Naive thymus-derived CD8-positive, alpha-beta T cell (primary cell): ENCODE measurements at places on chromosomes 12 and 14.

GRCh38 chr12:54306925-54307741 lies 6.3 kb upstream of the NFE2 start:
- no peak for DNase-seq

- no peak for DNase-seq
Measured at GRCh38 chr12:26874501-26875296, 41.7 kb upstream of the ITPR2 start.

DNA sequence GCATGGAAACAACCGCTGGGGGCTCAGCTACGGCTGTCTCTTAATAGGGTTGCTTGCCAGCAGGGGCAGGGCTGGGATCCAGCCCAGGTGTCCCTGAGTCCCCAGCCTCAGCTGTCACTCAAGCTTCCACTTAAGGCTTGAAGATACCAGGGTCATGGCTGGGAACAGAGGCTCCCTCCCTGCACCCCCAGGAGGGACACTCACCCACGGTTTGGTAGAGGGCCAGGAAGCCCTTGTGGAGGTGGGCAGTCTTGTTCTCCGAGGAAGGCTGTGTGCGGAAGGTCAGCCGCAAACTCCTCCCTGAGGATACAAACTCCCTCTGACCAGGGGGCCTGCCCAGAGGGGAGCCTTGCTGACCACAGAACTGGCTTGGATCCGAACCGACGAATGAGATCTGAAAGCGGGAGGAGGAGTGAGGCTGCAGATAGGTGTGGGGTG lies 7.3 kb downstream of the C1RL start:
- no peak for DNase-seq

- no peak for DNase-seq
Measured at GRCh38 chr12:12357719-12358461, 1.0 kb downstream of the BORCS5 start.

DNA sequence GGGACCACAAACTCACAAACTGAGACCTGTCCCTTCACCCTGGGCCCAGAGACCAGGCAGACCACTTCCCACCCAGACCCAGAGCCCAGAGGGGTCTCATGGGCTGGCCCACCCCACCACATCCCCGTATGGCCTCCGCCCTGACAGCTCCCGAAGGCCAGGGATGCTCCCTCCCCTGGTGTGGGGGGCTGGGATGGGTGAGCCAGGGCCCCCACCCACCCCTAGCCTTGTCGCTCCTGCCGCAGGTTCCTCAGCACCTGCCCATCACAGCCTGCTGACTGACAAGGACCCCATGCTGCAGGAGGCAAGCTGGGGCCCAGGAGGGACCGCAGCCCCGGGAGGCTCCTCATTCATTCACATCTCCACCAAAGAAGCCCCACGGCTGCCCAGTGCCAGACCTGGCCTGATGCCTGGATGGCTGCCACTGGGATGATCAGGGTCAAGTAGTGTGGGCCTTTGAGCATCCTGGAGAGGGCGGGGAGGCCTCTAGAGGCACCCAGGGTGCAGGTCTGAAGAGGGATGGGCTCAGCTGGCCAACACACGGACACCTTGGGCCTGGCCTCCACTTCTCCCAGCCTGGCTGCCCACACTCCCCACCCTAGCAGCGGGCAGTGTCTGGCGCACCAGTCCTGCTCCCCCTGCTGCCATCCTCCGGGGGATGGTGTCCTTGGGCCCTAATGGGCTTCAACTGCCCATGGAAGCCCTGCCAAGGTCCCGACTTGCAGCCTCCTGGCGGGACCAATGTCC lies 24.7 kb upstream of the GPR132 start:
- no peak for DNase-seq

DNA sequence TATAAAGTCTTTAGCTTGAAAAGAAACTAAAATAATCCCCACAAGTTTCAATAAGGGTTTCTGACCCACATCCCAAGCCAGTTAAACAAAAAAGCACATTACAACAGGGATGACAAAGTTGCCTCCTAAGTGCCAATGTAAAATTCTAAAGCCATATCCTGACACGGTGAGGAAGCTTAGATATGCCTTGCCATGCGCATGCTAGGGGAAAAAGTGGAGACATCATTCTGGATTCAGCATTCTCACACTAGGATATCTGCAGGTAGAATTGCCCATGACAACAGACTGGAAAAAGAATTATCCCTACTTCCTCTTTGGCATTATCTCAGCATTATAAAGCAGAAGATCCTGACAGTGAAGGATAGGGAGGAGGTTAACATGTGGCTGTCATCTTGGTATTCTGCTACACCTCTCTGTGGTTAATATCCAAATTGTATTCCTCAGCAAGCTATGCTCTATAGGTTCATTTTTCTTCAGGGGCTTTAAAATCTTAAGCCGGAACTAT lies 4.9 kb downstream of the DUSP6 start:
- no peak for DNase-seq

DNA sequence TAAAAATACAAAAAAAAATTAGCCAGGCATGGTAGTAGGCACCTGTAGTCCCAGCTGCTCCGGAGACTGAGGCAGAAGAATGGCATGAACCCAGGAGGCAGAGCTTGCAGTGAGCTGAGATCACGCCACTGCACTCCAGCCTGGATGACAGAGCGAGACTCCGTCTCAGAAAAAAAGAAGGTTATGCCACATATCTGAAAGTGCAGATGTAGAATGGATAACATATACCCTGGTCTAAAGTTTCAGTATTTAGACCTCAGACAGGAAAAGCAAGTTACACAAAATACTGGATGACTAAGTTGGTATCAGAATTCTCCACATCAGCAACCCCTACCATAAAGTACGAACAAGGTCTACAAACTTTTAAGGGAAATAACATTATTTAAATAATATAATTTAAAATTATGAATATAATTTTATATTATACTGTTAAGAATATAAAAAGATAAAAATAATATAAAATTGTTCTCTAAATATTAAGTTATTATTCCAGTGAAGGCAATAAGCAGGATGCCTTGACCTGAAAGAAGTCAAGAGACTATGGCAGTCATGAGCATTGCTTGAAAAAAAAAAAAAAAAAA lies 169.9 kb downstream of the CRADD start:
- no peak for DNase-seq

GRCh38 chr12:120093336-120093591 lies 23.3 kb downstream of the RAB35 start:
- no peak for DNase-seq

- peak; percentile 23 for DNase-seq
Measured at GRCh38 chr14:66508846-66509621, 1.1 kb downstream of the GPHN start.

GRCh38 chr14:73243341-73243740 lies 6.0 kb downstream of the PAPLN start:
- no peak for DNase-seq

- DNase-seq, result no peak
Measured at GRCh38 chr12:94239332-94239993, 91.1 kb downstream of the PLXNC1 start.

DNA sequence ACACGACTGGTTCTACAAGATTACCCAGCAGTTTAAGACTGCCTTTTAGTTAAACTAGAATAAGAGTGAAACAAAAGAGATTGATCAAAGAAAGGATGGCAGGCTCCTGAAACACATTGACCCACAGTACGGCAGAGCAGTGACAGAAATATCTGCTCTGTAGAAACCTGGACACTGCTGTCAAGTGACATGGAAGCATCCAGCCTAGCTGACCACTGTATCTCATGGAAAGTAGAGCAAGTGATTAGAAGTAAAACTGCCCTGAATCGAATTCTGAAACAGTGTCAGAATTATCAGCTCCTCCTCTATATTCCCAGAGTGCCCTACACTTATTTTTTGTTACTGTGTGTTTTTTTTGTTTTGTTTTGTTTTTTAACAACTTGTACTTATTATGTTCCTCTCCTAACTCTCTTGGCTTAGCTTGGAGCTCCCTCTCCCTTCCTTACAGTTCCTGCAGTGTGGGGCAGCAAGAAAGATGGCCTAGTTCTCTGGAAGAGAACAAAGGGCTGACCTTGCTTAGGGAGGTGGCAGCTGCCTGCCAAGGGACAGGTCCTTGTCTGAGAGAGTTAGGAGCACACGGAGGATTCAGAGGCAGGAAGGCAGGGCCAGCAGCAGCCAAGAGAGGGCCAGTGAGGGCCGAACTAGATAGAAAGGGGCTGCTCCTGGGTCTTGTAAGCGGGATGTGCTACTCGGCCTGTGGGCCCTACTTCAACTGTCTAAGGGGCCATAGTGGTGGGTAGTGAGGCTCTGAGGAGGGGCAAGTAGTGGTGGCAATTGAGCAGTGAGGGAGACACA lies 97.2 kb downstream of the PTPRR start:
- DNase-seq, result no peak

- DNase-seq, result no peak
Measured at GRCh38 chr14:69495341-69495921, 10.9 kb downstream of the PLEKHD1 start.

DNA sequence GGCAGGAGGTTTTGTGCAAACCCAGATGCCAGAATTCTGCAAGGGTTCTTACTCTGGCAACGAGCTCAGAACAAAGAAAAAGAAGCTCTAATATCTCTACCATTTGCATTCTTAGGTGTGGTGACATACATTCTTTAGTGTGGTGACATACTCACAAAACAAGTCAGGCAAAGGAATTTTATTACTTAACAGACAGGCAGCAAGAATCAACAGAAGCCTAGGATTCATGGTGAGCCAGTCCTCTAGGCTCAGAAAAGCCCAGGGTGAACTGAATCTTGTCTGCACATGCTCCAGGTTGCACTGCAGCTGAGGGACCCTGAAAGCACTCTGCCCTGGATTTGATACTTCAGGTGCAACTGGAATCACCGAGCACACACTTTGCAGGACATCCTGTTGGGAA lies 122.4 kb upstream of the PTPRQ start:
- DNase-seq, result no peak

DNA sequence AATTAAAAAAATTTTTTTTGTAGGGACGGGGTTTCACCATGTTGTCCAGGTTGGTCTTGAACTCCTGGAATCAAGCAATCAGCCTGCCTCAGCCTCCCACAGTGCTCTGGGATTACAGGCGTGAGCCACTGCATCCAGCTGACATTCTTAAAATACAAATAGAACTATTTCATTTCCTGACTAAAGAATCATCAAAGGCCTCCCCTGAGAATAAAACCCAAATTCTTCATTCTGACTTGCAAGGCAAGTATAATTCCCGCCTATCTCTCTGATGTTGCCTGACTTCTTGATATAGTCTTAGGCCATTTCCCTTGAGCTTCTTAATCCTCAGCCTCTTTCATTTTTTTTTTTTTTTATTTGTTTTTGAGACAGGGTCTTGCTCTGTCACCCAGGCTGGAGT lies 4.4 kb upstream of the BICD1 start:
- no peak for DNase-seq

DNA sequence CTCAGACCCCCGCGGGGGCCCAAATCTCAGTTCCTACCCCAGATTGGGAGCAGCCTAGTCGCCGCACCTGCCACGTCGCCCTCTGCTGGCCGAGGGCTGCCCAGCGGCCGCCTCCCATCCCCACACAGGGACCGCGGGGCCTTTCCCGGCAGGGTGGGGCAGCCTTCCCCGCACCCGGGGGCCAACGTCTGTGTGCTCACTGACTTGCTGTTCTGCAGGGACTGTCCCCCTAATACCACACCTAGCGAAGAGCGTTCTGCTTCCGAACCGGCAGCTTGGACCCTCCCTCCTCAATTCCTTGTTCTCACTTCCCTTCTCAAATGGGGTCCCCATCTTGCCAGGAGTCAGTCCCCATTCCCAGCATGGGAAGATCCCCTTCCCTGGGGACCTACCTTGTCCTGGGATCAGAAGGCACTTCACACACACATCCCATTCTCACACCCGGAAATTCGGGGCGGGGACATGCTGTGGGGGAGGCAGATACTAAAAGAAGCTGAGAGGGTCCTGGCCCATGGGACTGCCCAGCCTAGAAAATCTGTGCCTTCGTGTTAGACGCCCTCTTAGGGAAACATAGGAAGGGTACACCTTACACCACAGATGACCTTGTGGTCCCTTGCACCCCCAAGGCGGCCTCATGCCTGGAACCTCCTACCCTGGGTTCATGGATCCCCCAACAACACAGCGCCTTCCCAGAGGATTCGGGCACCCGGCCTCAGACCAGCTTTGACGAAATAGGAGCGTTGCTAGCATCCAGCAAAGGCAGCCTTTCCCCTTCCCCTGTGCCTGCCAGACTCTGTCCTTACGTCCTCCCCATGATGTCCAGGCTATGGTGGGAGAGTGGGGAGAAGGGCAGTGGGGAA lies 16.4 kb downstream of the ACVRL1 start:
- peak; percentile 60 for DNase-seq

DNA sequence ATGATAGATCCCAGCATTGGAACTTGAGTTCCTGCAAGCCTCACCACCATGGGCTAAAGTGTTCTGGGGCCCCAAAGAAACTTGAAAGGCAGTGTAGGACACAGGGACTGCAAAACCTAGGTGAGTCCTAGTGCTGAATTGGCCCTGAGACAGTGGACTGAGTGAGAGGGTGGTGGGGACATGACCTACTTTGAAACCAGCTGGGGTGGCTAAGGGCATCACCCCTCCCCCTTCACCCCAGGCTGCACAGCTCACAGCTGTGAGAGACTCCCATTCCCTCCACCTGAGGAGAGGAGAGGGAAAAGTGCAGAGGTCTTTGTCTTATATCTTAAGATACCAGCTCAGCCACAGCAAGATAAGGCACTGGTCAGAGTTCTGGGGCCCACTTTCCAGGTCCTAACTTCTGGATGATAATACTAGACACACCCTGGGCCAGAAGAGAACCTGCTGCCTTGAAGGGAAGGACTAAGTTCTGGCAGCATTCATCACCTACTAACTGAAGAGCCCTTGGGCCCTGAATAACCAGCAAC lies 62.5 kb downstream of the MAPKAPK5 start:
- DNase-seq, result no peak

DNA sequence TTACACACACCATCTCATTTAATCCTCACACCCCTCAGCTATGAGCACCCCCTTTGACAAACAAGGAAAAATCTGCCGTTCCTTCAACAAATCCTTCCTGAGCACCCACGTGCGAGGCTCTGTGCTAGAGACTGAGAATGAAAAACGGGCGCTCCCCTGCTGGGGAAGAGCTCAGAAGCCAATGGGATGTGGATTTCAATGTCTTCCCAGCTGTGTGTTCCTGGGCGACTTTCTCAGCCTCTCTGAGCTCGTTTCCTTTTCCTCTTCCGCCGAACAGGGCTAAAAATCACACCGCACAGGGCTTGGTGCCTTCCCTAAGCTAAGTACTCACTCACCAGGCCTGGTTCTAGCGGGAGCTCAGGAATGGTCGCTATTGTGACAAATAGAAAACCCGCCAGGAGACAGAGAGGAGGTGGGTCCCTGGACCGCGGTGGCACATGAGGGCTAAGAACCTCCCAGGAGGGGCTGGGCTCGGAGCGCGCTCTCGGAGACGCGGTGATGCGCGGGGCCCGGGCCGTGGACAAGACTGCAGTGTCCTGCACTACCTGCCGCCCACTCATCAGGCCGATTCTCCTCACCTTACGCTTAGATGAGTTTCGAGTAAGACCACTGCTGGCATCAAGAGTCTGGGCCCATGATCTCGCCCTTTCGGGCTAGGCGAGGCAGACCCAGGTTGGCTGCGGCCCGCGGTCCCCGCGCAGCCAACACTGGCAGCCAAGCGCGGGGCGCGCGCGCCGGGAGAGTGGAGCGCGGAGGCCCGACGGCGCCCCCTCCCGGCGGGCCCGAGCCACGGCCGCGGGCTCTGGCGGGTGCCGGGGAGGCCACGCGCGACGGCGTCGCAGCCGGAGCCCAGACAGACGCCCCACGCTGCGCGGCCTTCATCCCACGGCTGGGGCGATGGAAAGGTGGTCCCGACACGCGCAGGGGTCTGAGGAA lies 17.0 kb downstream of the ZDHHC22 start:
- DNase-seq, result peak; percentile 64

- no peak for DNase-seq
Measured at GRCh38 chr12:66453120-66453519, 150.8 kb downstream of the HELB start.

- DNase-seq, result no peak
Measured at GRCh38 chr12:111407377-111408115, 1.8 kb downstream of the SH2B3 start.

- DNase-seq, result no peak
Measured at GRCh38 chr14:84228702-84229101, 1301.2 kb upstream of the FLRT2 start.
